HTR-8/SVneo (cell line): ENCODE measurements at places on chromosomes 6 and 20.

DNA sequence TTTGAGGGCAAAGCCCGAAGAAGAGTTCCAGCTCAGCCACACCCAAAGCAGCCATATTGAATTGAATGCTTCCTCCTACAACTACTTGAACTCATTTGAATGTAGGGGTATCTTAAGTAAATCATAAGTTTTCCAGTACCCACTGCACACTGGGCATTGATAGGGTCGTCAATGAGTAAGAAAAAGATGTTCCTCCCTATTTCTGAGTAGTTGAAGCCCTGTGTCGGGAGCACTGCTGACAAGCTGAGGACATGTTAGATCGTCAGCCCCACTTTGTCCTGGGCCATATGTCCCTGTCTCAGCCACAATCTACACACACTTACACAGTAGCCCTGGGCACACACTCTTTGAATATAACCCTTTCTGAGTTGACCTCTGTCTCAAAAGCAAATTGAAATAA is 105.7 kb downstream of the ARHGAP18 start:
- DNase-seq = no peak

DNA sequence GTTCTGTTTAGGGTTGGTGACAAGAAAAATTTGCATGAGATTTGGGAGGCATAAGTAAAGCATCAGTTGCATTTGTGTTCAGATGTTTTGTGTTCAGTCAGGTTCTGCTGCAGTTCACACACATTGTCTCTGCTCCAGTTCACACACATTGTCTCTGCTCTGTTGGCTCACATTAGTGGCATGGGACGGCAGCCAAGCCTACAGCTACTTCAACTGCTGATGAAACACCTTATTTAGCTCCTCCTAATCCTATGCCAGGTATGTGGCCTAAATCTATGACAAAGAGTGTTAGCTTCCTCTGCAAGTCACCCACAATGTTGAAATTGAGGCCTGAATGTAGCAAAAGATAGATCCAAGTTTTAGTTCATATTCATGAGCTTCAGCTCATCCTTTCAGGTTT is 278.1 kb upstream of the SYNCRIP start:
- DNase-seq = no peak

DNA sequence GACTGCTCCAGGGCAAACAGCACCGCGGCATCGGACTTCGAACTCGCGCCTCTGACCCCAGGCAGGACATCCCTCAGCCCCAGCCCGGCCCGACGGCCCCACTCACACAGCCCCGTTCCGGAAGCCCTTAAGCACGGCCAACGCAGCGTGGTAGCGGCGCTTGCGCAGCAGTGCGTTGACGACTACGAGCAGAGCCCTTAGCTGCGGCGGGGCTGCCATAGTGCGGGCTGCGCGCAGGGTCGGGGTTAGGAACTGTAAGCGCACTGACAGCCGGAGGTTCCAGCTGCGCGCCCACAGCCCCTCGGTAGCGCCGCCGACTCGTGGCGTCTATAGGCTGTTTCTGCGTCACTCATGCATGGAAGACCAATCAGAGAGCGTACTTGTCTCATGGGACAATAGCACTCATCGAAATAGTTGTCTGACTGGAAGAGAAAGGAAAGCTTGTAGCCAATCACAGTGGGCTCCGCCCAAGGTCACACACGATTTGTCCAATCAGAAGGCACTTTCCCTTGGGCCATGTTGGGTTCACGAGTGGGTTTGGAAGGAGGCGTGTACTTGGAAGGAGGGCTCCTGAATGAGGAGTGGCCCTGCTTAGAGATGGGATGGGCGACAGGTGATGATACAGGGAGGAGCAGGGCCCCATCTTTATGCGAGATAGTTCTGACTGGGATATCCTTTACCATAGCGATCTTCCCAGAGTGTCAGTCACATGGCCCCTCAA is at the start of gene PXMP4:
PXMP4 (minus strand) TSS at position 322 of the 721 bp plus-strand sequence; CDS start at position 219, 103 bp downstream.
- peak; percentile 100 for DNase-seq

DNA sequence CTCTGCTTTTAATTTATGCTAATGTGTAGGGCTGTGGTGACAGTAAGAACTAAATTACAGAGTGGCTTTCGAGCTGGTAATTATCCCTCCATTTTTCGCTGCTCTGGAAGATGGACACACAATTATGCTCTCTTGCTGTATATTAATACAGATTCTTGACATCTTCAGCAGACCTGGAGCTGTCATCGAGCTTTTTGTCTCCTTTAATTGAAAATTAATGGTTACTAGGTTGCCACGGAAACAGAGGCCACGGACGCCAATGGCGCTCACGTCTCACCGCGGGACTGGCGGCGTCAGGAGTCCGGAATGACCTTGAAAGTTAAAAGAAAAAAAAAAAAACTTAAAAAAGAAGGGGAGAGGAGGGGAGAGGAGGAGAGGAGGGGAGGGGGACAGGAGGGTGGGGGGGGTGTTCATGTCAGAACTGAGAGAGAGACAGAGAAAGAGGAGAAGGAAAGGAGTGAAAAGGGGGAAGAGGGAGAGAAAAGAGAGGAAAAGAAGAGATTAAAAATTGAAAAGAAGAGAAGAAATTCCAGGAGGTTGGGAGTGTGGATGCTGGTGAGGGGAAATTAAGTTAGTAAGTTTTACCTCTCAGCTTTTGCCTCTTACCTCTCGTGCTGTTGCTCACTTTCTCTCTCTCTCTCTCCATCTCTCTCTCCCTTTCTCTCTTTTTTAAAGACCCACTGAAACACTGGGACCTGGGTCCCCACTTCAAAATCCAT is 22.1 kb upstream of the FOXP4 start:
- no peak for DNase-seq

DNA sequence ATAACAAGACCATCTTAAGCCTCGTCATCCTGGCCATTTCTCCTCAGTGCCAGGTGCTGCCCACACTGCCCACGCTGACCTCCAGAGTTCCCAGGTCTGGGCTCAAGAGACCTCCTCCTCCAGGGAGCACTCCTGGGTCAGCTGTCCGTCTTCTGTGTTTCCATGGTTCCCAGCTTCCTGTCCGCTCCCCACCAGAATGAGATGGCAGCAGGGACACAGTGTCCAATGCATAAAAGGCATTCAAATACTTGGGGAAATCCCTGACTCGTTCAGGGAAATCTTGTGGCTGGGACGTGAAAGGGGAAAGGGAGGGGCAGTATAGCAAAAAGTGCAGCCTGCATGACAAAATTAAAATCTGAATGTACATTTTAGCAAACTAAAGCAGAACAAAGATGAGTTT is 54.3 kb downstream of the SLC23A2 start:
- no peak for DNase-seq

GRCh38 chr6:14567842-14568241 is 450.3 kb downstream of the CD83 start:
- no peak for DNase-seq
